Activated CD8-positive, alpha-beta T cell treated with anti-CD3 and anti-CD28 coated beads, Interleukin-2, amount 10 ng/mL, durations not matched to agents 7 days and 5 days (primary cell): ENCODE measurements at places on chromosomes 1 and 21.

- DNase-seq: no peak
Measured at GRCh38 chr1:236159704-236160539, 17.6 kb downstream of the GPR137B start.

- no peak for DNase-seq
Measured at GRCh38 chr1:94884106-94884505, 42.8 kb downstream of the CNN3 start.

GRCh38 chr1:109255097-109255651 lies 5.8 kb downstream of the CELSR2 start:
- no peak for DNase-seq

DNA sequence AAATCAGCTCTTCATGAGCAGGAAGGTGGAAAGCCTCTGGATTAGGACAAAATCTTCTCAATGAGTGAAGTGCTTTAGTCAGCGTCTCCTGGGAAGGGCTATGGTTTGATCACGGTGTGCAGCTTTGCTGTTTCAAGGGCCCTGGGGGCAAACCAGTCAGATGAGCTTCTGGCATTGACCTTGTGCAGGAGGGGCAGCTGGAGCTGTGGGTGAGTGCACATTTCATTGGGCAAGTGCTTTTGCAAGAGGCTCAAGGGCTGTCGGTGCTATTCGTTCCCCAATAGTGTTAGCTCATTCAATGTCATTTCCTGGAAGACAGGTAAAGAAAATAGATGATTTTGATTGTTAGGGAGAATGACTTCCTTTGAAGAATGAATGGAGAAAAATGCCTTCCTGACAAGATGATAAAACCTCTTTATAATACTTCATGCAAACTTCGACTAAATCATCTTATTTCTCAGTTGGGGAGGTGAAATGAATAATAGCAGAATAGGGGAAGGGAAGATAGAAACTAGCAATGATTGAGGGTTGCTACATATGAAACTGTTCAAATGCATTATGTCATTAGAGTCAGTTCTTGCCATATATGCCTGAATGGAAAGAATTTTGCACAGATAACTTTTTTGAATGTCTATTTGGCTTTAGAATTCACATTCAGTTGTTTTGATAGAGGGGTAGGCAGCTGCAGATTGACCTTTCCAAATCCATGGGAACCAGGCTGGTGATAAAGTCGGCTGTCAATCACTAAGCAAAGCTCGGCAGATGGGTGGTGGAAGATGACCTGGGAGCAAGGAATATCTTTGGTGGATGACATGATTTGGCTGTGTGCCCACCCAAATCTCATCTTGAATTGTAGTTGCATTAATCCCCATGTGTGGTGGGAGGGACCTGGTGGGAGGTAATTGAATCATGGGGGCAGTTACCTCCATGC lies 12.9 kb upstream of the DISC1 start:
- DNase-seq: no peak

DNA sequence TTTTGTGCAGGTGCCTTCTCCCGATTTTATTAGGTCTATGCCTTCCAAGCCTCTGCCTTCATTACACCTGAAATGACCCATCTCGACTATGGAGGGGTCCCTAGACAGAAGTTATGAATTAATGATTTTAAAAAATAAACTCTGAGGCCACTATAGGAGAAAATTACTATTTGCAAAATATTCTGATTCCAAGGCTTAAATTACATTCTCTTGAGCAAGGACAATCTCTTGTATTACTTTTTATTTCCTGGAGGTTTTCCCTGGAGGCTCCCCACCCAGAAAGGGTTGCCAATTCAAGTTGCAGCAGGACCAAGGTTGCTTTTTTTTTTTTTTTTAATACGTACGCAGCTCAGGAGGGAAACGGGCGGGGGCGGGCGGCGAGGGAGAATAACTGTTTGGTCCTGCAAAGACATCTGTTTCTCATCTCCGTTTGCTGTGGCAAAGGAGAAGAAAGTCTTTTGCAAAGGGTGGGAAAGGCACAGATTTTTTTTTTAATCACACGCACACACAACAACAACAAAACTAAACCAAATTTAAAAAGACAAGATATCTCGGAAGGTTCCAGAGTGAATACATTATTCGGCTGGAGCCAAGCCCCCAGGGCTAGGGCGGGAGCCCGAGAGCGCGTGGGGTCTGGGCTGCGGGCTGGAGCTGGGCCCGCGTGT lies 618 bp upstream of the SERTAD4 start:
- no peak for DNase-seq

- DNase-seq: no peak
Measured at GRCh38 chr1:3688356-3689137, 36.2 kb downstream of the TP73 start.

- no peak for DNase-seq
Measured at GRCh38 chr1:75795703-75796193, 934 bp upstream of the MSH4 start.

- no peak for DNase-seq
Measured at GRCh38 chr1:47703981-47704596, 266.2 kb downstream of the FOXD2 start.

DNA sequence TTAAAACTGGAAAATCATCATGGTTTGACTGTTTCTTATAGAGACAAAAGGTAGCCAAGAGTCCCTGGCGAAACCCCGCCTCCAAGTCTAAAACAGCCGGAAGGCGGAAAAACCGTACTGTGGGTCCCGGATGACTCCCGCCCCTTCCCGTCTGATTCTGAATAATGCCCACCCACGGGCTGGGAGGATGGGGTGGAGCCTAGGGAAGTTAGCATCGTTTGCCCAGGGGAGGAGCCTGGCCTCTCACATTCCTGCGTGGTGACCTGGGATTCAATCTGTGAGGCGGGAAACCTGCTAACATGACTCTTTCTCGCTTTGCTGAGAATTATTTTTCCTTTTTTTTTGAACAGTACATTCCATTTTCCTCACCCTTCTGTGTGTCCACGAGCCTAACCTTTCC lies 124.9 kb downstream of the KCNK1 start:
- no peak for DNase-seq
